ELF-1 (cell line): ENCODE measurements at places on chromosomes 12 and 14.

DNA sequence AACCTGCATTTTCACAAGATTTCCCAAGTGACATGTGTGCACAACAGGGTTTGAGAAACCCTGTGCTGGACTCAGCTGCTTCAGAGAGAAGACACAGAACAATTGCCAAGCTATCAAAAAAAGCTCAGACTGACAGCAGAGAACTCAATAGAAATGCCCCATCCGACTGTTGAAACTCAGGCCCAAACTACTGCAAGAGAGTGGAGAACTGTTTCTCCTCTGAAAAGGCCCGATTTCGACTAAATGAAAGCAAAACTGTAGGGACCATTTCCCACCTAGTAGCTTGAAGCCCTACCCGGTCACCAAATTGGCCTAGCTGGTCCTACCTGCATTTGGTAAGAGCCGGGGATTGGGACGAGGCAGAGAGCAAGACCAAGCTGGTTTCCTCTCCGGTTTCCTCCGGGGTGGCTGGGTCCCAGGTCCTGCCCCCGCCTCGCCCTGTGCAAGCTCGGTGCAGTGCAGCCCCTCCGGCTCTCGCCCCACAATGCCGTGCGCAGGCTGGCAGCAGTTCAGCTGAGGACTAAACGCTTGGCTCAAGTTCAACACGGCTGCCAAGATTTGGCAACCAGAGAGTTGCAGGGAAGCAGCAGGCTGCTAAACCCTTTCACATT is 1180.6 kb downstream of the VRK1 start:
- peak; percentile 1 for DNase-seq

GRCh38 chr12:24360057-24360456 is 410.6 kb upstream of the SOX5 start:
- no peak for DNase-seq

DNA sequence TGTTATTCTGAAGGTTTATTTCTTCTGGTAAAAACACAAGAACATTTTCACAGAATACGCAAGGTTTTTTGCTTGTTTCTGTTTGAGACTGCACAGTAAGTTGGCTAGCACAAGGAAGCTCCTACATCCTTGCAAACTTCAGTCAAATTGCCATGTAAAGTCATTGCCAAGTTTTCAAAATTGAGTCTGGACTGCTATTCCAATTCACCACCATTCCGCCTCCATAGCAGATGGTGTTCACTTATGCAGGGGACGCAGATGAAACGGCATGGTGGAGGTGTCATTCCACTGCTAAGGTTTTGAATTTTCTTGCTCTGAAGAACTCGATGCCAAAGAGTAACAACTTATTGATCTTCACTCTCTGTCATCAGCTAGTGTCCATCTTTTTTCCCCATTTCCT is 303.9 kb upstream of the SYT1 start:
- no peak for DNase-seq

DNA sequence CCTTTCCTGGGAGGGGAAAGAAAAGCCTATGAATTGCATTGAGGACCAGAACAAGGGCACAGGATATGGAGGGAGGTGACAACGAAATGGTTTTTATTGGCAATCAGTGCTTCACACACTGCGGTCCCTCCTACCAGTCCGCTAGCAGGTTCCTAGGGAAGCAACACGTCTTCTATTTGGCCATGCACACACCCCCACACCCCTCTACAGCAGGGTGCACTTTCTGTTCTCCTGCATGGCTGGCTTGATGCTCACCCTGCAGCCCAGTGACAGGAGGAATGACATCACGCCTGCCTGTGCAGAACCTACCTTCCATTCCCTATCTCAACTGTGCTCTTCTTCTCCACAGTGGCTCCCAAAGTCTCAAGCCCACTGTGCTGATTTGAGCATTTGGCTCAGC is 57.9 kb downstream of the TTC9 start:
- DNase-seq: no peak

DNA sequence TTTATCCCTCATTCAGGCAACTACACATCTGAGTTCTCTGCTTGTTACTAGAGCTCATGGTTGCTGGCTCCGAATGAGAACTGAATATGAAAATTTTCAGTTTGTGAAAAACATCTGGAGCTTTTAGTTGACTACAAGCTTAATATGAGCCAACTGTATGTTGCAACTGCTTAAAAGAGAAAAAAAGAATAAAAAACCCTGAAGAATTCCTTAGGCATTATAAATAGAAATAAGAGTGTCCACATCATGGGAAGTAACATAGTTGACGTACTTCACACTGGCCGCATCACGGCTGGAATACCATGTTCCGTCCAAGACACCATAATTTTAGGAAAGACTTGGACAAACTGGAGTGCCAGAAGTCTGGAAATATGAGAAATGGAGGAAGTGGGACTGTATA is 57.9 kb downstream of the PDE3A start:
- no peak for DNase-seq

GRCh38 chr12:22610131-22610530 is 14.8 kb upstream of the ETNK1 start:
- DNase-seq: no peak

DNA sequence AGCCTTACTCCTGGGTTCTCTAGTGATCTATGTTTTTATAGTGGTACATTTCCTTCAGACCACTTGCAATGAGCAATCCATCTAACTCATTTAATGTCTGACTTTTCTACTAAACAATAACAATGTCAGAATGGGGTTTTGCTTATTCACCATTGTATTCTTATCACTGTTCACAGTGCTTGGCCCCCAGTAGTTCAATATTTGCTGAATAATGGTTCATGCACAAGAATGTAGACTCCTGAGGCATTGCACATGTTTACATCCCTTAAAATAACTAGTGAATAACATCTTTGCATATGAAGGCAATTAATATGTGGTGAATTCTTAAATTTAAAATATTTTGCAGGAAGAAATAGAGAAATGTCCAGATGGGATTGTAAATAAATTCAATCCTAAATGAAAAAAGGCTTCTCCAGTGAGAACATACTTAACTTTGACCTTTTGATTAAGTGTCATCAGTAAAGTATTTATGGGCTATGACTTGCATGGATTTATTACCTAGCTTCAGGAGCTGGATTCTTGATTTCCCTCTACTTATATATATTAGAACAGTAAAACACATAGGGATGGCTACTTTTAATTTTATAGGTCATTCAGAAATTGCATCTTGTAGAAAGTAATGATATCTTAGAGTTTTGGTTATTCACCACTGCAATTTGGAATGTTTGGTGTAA is 3.4 kb downstream of the CCER1 start:
- no peak for DNase-seq

DNA sequence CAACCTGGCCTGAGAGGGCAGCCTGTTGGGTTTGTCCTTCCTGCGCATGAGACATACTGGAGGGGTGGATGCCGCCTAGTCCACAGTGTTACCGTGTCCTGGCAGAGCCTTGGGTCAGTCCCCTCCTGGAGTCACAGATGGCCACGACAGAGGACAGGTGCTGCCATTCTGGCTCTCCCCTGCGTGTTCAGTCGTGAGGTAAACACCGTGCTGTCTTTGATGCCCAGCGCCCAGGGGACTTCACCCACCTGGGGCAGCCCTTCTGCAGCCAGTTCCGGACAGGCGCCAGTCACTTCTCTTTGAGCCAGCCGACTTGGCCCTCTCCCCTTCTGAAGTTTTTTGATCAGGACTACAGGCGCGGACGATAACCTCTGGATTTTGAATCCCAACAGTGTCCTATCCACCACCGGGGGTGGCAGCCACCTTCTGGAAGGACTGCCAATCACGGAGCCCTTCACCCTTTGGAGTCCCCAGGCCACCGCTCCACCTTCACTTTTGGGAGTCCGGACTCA is 933.0 kb downstream of the DIO2 start:
- no peak for DNase-seq

- no peak for DNase-seq
Measured at GRCh38 chr14:87989956-87990299, 3.1 kb downstream of the GALC start.

DNA sequence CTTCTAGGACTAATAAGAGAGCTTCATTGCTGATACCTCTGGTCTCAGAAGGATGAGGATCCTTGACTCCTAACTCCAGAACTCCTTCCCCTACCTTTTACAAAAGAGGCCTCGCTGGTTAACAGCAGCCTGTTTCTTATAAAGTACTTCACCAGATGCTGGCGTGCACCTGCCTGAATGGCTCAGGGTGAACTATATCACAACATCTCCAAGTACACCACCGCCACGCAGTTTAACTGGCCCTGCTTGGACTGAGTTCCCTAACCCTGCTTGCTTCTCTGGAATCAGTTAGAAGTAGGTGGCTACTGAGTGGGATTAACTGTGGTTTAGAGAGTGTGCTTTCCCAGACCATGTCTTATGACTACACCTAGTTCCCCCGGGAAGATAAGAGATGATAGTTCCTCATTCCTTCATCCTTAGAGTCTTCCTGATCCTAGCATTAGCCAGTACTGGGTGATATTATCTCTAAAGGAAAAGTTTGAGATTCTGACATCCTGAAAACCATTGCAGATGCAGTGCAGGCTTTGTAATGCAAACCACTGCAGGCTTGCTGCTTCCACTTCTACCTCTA is 3.0 kb downstream of the FOXJ2 start:
- DNase-seq: peak; percentile 32

DNA sequence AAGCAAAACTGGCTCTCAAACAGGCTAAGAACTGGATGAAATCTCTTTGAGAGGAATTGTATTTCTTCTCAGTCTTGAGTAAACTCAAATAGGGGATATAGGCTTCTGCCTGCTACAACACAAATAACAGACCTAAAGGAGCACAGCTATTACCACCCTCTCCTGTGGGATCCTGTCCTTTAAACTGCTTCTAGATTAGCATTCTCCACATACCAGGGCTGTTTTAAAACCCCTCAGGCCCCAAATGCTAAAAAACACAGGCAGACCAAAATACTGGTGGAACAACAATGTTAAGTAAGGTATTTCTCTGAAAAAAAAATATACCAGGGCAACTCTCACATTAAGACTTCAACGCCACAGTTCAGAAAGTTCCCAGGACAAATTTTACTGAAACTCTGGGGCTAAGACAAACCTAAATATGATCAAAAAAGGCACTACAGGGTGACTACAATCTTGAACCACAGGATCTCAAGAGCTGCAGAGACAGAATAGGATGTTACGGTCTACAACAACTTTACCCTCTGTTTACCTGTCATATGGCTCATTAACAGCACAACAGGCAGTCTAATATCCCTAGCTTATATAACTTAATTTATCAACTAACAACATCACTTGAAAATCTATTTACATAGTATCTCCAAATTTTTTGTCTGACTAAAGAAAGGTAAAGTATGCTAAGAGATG is 7.2 kb downstream of the CPNE8 start:
- peak; percentile 92 for DNase-seq

- DNase-seq: no peak
Measured at GRCh38 chr12:53657041-53657440, 18.8 kb downstream of the ATP5MC2 start.

GRCh38 chr12:27319848-27320247 is 12.8 kb upstream of the BMAL2 start:
- DNase-seq: no peak

- no peak for DNase-seq
Measured at GRCh38 chr12:42960087-42960527, 370.6 kb upstream of the PRICKLE1 start.

- DNase-seq: no peak
Measured at GRCh38 chr12:119980242-119980641, 8.8 kb upstream of the BICDL1 start.

DNA sequence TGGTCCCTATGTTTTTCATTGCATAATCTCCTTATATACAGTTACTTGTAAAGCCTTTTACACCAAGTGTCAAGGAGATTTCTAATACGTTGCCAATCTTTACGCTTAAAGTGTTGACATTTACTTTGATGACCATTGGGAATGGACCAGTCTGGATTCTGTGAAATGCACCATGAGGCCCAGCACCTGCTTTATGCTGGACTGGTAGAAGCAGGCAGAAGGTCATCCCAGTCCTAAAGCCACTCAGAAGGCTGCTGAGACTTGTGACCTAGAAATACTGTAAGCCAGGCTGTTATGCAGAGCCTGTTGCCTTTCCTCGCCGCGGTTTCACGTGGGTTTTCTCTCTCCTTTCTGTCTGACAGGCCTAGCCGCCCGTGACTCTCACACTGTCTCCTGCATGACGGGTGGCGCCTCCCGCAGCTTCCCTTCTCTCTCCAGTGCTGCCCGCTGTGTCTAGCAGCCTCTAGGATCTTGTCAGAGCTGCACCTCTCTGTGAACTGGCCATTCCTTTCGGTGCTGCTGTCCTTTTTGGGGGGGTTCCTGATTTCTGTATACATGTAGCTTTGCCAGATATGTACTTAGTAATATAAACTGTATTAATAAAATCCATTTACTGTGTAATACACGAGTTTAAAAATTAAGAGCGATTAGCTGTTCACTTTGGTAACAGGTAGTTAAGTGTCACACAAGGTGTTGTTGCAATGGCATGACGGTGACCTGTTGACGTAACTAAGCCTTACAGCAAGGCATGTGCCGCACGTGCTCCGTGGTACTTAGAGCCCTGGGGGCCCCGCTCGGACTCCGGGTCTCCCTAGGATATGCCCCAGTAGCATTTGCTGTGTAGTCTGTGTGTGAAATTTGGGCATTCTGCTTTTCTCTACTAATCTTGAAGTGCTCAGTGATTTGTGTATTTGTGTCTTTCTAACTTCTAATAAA is 29.7 kb downstream of the XRCC3 start:
- no peak for DNase-seq

DNA sequence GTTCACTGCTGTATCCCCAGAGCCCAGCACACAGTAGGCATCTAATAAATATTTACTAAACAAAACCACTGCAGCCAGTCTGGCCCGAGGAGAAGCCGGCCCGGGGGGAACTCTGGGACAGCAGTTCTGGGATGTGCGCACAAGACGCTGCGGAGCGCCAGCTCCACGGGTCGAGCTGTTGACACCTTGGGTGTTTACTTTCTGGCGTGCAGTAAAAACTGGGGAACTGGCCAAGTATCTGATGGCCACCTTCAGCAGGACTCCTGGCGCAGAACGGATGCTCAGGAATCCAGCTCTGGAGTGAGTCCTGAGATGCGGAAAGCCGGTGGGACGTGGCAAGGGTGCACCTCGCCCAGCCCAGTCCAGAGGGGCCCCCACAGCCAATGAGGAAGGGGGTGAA is 65.6 kb downstream of the NCOR2 start:
- no peak for DNase-seq

GRCh38 chr12:66697404-66697803 is 18.5 kb upstream of the GRIP1 start:
- DNase-seq: no peak

DNA sequence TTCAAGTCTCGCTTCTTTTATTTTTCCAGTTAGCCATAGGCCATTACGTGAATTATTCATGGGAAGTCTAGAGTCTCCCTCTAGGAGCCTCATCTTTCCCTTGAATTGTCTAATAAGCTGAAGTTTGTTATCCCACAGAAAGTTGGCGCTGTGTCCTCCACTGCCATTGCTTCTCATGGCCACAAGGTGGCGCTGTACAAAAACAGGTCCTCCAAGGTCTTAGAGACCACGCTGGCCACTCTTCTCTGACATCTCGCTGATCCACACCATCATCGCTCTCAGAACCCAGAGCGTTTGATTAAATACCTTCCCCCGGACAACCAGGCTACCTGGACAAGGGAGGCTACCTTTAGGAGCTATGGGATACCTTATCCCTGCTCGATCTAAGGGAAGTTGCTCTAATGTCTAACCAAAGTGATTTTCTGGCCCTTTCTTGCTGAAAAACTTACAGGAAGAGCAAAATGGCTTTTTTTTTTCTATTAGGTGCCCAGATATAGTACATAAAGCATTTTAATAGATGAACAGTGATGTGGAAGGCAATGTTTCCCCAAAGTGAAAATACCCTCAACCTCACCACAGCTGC is 110.0 kb downstream of the CCDC60 start:
- peak; percentile 77 for DNase-seq
